ENCODE measurements at places on chromosomes 3 and 15.

DNA sequence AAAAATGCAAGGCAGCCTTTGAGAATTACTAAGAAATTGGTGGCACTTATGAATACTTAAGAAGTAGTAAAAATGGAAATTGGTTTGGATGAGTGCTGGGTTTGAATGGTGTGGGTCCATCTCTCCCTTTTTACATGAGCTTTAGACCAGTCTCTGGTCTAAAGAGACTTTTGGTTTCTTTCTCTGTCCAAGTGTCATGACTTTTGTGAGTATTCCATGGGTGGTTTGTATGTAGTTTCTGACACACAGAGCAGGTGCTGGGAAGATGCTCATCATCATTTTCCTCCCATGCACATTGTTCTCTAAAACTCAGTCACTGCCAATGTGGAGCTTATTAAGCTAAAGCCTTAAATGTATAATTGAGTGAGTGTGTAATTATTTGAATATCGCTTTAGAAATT is 63.5 kb downstream of the KAT2B start:
- no peak for DNase-seq

- no peak for DNase-seq
Measured at GRCh38 chr3:46678280-46678679, 15.2 kb downstream of the ALS2CL start.

DNA sequence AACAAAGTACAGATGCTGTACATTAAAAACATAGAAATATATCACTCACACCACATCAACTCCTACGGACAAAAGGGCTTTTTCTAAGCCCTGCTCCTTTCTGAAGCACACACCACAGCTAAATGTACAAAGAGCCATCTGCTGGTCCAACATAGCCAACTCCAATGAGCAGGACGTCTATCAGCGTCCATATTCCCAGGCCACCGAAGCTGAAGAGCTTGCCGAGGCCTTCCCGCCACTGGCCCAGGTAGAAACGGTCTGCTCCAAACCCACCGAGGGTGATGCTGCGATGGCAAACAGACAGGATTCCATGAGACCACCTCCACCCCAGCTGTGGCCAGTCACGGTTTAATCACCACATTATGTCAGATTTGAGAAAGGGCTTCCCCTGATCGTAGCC is 9.8 kb downstream of the TM2D3 start:
- DNase-seq: no peak

GRCh38 chr3:39276746-39277145 is 3.1 kb downstream of the CX3CR1 start:
- DNase-seq: no peak

GRCh38 chr3:158522221-158523136 is 48.5 kb upstream of the MLF1 start:
- DNase-seq: no peak

GRCh38 chr3:48478626-48479555 is 25.1 kb downstream of the SHISA5 start:
- no peak for DNase-seq

GRCh38 chr3:105944721-105945120 is 75.9 kb upstream of the CBLB start:
- DNase-seq: peak; percentile 80

DNA sequence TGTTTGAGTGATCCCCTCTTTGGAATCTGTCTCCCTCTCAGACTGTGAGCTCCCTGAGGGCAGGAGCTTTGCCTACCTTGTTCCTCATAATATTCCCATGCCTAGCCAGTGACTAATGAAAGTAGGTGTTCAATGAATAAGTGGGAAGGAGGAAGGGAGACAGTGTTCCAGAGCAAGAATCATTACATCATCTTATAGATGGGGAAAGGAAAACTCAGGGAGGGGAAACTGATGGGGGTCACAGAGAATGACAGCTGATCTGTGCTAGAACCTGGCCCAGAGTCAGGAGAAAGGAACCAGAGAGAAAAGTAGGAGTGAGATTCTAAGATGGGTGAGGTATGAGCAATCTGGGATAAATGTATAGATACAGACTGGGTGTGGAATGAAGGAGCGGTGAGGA is 29.9 kb downstream of the LINGO1 start:
- no peak for DNase-seq

DNA sequence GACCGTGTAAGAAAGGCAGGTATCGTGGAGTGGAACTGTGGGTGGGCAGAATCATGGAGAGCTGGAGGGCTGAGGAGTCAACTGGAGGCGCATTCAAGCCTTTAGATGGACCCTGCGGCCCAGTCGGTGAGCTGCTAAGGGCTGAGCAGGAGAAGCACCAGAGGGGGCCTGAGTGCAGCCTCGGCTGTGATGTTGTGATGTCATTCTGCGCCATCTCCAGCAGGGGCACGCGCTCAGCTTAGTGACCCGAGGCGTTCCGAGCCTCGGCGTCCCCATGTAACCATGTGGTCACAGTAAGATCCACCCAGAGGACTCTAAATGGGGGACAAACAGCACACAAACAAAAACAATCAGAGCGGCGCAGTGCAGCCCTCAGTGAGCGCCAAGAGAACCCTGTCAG is 76.8 kb downstream of the VGLL4 start:
- DNase-seq: no peak

GRCh38 chr15:55267401-55268175 is 22.0 kb downstream of the RAB27A start:
- no peak for DNase-seq

- no peak for DNase-seq
Measured at GRCh38 chr3:139319428-139320402, 24.1 kb upstream of the MRPS22 start.

- no peak for DNase-seq
Measured at GRCh38 chr3:101228441-101228840, 91.9 kb downstream of the IMPG2 start.

DNA sequence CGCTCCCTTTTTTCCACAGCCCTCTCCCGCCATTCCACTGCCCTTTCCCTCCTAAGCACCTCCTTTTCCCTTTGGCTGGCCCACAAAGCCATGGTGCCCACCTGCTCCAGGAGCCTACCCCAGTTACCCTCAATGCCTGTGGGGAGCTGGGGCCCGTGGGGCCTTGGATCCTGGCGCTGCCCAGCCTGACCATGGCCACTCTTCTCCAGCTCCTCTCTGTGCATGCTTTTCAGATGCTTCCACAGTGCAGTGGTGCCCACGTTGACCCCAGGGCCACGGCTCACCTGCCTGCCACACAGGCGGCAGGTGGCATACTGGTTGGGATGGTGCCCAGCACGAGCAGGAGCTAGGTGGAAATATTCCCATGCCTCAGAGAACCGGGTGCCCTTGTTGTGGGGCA is 1.5 kb downstream of the ZBED2 start:
- no peak for DNase-seq
